ENCODE measurements at places on chromosomes 5 and 9.

DNA sequence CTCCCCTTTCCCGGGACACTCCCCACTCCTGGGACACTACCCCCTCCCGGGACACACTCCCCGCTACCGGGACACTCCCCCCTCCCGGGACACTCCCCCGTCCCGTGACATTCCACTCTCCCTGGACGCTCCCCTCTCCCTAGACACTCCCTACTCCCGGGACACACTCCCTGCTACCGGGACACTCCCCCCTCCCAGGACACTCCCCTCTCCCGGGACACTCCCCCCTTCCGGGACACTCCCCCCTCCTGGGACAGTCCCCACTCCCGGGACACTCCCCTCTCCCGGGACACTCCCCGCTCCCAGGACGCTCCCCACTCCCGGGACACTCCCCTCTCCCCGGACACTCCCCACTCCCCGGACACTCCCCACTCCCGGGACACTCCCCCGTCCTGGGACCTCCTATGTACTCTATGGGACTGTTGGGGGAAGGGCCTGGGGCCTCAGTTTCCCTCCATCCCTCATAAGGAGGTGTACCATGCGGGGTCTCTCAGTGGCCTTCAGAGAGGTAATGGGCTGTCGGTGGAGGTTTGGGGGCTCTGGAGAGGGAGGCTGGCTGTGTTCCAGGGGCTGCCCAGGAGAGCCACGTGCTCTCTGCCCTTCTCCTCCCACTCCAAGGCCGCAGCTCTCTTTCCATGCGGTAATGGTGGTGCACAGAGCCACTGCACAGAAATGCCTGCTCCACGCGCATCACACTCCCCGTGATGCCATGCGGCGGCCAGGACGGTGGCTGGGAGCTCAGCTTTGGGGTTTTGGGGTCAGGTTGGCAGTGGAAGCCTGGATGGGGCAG lies 96.2 kb downstream of the RXRA start:
- no peak for DNase-seq

- peak; percentile 36 for DNase-seq
Observed at GRCh38 chr9:27150746-27151406, 41.9 kb downstream of the TEK start.

DNA sequence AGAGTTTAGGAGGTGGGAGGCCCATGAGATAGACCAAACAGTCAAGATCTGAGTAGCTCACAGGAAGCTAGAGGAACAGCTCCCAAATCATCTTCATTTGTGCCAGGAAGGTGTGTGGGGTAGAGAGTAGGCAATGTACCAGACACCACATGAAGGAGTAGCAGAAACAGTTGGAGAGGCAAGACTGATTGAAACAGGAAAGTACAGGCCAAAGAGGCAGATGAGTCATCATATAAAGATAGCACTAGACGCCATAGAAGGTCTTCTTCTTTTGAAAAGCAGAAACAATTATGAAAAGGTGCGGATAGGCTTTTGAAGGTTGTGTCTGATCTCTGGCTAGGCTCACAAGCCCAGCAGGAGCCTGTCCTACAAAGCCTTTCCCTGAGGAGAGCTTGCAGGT lies 62.7 kb upstream of the PALM2AKAP2 start:
- no peak for DNase-seq

- no peak for DNase-seq
Observed at GRCh38 chr9:131349522-131349880, 44.4 kb upstream of the PRRC2B start.

GRCh38 chr5:56529666-56530430 lies 285.5 kb upstream of the MAP3K1 start:
- DNase-seq, result no peak

GRCh38 chr5:95272316-95272929 lies 12.5 kb downstream of the MCTP1 start:
- no peak for DNase-seq

DNA sequence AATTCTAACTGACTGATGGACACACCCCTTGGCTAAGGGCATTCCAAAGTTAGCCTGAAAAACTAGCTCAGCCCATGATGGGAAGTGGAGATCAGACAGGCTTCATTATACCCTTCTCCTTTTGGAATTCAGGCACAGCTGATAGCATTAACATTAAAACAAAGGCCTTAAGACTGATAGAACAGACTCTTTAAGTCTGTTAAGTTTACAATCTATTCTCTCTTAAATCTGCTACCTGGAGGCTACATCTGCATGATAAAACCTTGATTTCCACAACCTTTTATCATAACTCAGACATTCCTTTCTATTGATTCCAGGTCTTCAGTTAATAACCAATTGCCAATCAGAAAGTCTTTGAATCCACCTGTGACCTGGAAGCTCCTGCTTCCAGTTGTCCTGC lies 281.4 kb downstream of the TUSC1 start:
- DNase-seq, result no peak

DNA sequence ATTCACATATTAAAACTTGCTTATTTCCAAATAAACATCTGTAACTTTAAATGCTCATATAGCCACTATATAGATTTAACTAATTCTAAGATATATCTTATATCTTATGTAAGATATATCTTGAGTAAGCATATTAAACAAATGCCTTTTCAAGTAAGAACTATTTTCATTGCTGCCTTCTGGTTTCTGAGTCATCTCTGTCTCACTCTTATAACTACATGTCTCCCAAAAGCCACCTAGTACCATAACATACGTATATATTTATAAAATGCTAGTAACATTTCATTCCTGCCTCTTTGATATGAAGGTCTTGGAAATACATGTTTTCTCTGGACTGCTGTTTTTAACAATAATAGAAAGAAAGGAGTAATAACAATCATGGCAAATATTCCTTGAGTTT lies 429.5 kb downstream of the DTWD2 start:
- DNase-seq, result no peak

DNA sequence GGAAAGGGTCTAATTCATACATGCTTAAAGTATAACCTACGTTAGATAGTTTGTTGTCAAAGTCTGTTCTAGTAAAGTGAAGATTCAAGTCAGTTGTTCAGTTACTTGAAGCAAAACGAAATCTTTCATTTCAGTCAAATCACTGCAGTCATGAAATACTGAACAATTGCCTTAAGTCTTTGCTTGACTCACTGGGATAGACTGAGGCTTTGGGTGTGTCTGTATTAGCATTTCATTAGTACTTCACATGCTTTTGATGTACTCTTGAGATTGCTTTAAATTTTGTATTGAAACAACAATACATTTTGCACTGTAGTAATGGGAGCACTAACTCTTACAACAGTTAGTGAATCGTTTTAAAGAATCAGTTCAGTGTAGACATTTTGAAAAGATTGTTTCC lies 4.0 kb upstream of the CMYA5 start:
- no peak for DNase-seq

DNA sequence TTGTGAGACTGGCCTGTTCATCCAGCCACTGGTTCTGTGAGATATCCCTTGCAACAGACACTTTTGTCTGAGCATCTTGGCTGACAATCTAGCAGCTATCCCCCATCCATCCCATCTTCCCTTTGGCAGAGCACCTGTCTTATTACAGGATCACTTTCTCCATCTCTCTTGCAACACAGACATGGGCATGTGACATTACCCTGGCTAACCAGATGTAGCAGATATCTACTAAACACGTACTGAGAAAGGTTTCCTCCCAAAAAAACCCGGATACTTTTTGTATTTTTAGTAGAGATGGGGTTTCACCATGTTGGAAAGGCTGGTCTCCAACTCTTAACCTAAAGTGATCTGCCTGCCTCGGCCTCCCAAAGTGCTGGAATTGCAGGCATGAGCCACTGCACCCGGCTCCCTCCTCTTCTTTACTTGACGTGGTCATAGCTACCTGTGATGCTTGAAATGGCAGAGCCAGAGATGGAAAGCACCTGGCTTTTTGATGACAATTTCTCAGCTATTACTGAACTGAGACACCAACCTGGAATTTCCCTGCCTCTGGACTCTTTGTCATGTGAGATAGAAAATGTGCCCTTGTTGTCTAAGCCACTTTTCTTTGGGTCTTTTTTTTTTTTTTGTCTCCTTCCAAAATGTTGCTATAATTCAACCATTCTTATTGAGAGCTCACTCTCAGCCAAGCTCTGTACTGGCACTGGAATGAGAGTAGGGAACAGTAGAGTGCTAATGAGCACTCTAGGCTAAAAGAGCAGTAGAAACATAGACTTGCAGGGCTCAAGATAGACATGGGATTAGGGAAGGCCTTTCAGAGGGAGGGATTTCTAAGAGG lies 32.6 kb downstream of the FNBP1 start:
- no peak for DNase-seq

DNA sequence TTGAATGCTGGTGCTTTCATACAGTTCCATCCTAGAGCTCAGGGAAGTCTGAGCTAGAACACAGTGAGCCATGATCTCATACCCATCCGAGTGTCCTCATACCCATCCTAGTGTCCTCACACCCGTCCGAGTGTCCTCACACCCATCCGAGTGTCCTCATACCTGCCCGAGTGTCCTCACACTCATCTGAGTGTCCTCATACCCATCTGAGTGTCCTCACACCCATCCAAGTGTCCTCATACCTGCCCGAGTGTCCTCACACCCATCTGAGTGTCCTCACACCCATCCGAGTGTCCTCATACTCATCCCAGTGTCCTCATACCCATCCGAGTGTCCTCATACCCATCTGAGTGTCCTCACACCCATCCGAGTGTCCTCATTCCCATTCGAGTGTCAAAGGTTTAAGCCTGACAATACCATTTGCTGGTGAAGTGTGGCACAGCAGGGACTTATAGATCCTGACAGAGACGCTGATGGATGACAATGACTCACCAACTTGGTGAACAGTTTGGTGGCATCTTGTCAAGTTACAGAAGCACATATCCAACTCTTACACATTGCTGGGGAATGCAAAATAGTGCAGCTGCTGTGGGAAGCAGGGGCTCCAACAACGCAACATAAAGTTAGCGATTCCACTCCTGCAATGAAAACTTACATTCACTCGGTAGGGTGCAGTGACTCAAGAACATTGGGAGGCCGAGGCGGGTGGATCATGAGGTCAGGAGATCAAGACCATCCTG lies 77.0 kb upstream of the COL5A1 start:
- peak; percentile 48 for DNase-seq

DNA sequence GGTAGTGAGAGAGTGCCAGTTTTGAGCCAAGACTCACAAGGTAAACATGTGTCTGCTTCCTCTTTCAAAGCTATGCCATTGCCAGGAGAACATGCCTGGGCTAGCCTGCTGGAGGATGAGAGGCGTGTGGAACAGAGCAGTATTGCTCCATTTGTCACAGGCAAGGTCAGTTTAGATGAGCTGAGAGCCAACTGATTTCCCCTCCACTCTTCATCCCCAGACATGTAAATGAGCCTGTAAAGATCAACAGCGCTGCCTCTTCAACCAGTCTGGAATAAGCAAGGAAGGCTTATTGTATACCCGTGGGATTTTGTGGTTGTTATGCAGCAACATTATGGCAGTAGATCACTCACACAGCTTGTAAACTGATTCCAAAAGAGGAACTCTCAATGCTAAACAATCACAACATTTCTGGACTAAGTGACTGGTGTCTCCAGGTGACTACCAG lies 8.2 kb upstream of the GDNF start:
- DNase-seq, result peak; percentile 63
